ENCODE measurements at places on chromosomes 7 and 10.

DNA sequence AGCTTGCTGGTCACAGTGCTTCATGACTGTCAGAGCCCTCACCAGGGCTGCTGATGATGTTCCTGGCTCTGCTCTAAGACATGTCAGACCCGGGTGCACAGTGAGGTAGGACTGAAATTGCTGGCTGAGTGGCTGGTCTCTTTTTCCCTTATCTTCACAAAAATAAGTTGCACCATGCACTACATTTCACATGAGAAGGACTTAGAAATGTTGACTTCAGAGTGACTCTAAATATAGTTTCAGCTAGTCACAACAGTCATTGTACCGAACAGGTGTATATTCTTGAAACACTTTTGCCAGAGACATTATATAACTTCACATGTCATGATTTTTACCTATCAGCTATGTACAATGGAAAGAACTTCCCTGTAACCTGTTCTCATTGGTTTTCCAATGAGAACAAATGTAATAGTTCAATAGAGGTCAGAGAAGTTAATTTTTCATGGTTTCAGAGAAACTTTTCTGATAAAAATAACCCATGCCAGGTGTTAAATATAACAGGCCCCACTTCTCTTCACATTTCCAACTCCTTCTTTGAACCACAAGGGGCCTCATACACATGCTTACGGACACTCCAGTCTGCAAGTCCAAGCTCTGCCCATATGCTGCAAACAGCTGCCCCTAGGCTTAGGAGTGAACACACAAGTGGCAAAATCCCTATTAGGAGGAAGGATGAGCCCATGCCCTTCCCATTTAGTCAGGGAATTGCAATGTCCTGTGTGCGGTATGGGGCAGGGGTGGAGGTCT is 115.6 kb downstream of the CDK6 start:
- H3K4me1 ChIP-seq: peaks cover 26% of the 10 kb centered on the region
- H3K36me3 ChIP-seq: peaks cover 7% of the 10 kb centered on the region
- DNase-seq: no peak
- no peaks in the 10 kb centered on the region for H3K27me3 ChIP-seq

DNA sequence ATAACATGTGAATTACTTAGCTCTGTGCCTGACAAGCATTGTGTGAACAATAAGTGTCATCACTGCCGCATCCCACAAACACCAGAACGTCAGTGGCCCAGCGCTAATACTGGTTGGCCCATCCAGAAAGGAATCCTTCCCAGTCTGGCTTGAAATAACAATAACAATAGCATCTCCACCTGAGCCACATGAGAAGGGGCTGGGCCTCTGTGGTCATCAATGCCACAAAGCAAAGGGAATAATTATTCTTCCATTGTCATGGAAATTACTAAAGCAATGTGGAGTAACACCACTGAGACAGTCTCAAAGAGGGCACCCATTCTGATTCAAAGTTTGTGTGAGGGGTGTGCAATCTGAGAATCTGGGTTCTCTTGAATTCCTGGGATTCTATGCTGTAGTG is 105.7 kb upstream of the INHBA start:
- H3K36me3 ChIP-seq: no peaks in the 10 kb centered on the region
- H3K4me1 ChIP-seq: no peaks in the 10 kb centered on the region
- no peak overlapping the region for H3K27ac ChIP-seq
- H3K27me3 ChIP-seq: no peaks in the 10 kb centered on the region
- no peak overlapping the region for H3K4me3 ChIP-seq

DNA sequence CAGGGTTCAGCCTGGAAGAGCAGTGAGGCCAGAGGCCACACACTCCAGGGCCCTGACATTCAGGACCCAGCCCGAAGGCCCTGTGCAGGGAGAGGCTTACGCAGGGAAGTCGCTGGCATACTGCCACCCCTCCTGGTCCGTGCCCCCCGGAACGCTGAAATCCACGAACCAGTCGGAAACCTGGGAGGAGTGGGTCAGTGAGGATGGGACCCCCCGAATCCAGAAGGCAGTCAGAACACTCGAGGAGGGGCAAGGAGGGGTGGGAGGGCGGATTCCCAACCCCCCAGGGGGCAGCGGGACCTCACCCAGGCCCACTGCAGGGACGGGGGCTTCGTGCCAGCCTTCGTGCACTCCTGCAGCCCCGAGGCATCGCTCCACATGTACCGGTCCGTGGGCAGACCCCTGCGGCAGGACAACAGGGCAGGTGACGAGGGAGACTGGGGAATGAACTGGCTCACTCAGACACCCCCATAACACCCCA is 13.5 kb downstream of the BHLHA15 start:
- DNase-seq: no peak
- H3K27ac ChIP-seq: no peak overlapping the region
- no peak overlapping the region for H3K4me3 ChIP-seq

DNA sequence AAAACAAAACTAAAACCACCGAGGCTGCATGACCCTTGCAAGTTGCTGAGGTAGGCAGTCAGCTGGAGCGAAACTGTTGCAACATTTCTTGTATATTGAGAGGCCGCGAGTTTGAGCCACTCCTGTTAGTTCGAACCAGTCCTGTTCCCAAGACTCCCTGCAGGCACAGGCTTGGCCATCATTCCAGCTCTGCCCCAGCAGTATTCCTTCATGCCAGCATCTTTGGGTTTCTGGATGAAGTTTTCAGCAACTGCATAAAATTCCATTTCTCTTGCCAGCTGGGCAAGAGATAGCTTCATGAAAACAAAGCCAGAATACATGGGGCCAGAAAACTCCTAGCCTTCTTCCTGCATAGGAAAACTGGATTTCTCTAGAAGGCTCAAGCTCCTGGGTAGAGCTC is 207.6 kb downstream of the FRMD4A start:
- H3K36me3 ChIP-seq: no peaks in the 10 kb centered on the region
- H3K4me1 ChIP-seq: no peaks in the 10 kb centered on the region
- no peak overlapping the region for H3K27ac ChIP-seq
- DNase-seq: no peak
- H3K27me3 ChIP-seq: no peaks in the 10 kb centered on the region
